ENCODE measurements at places on chromosomes 7 and 10.

- H3K27ac ChIP-seq = no peak overlapping the region
- no peaks in the 10 kb centered on the region for H3K27me3 ChIP-seq
- H3K4me3 ChIP-seq = no peak overlapping the region
- no peaks in the 10 kb centered on the region for H3K36me3 ChIP-seq
- DNase-seq = no peak
- H3K4me1 ChIP-seq = no peaks in the 10 kb centered on the region
Measured at GRCh38 chr10:110651044-110651958, 7.2 kb downstream of the RBM20 start.

DNA sequence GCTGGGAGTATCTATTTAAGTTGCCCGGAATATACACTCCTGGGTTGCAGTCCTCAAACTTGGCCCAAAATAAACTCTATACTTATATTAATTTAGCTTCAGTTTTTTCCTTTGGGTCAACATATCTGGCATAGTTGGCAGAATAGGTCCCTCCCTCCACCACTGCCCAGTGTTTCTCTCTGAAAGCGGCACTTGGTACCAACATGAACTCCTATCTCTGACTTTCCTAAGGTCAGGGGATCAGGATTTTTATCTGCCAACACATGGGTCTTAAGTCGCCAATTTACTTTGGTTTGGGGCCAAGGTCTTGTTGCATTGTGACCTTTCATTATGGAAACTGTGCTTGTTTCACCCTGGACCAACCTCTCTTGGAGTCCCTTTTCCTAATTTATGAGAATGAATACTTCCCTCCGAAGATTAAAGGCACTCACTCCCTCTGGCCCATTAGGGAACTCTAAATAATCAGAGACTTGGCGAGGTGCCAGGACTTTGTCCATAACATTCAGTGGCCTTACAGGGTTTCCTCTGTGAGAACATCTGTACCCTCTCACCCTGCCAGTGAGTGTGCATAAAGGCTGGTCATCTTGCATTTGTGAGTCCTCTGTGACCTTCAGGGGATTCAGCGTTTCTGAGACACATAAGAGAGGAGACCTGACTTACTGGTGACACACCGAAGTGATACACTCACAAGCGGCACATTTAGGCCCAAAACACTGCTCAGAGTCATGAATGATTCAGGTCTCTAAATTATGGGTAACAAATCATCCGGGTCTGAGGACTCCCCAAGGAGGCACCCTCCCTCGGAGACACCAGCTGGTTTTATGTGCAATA lies 19.7 kb upstream of the FKBP9 start:
- peaks cover 11% of the 10 kb centered on the region for H3K27me3 ChIP-seq
- no peak overlapping the region for H3K27ac ChIP-seq
- DNase-seq = no peak
- H3K4me3 ChIP-seq = no peak overlapping the region
- no peaks in the 10 kb centered on the region for H3K36me3 ChIP-seq

DNA sequence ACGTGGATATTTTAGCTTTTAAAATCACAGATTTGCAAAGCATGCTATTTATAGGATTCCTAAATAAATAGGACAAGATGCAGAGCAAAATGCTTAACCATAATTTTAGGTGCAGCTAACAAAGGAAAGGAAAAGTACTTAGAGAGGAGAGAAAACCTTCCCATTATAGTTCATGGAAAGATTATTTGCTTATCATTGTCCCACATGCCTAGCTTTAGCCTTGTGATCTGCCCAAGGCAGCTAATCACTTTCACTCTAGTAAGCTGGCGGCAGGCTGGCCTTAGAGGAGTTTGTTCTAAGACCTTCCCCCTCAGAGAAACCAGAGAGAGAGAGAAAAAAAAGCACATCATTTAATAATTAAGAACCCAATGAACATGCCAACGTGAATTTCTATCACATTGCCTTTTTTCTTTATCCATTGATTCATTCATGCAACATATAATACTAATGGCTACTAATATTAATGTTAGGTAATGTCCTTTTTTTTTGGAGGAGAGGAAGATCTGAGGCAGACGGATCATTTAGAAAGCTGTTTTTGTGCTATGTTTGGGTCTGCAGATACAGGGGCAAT lies 274.6 kb downstream of the ARL4A start:
- H3K4me1 ChIP-seq = no peaks in the 10 kb centered on the region
- H3K4me3 ChIP-seq = no peak overlapping the region
- H3K27me3 ChIP-seq = no peaks in the 10 kb centered on the region
- no peak for DNase-seq
- H3K36me3 ChIP-seq = no peaks in the 10 kb centered on the region

DNA sequence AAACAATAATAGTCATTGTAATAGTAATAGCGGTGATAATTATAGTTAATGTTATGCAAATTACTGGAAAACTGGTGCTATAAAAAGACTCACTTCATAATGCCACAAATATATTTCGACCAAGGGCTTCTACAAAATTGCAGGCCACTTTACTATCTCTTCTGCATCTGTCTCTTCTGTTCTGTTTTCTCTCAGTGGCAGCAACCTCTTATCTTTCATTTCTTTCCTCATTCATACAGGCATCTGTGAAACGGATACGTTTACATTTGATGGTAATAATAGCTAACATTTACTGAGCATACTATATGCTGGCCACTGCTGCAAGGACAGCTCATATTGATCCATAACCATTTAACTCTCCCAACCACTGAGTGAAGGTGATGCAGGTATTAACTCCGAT lies 537.4 kb upstream of the PFKP start:
- no peaks in the 10 kb centered on the region for H3K27me3 ChIP-seq
- H3K4me3 ChIP-seq = no peak overlapping the region
- no peaks in the 10 kb centered on the region for H3K4me1 ChIP-seq
- no peak overlapping the region for H3K27ac ChIP-seq
- H3K36me3 ChIP-seq = no peaks in the 10 kb centered on the region
- DNase-seq = no peak

DNA sequence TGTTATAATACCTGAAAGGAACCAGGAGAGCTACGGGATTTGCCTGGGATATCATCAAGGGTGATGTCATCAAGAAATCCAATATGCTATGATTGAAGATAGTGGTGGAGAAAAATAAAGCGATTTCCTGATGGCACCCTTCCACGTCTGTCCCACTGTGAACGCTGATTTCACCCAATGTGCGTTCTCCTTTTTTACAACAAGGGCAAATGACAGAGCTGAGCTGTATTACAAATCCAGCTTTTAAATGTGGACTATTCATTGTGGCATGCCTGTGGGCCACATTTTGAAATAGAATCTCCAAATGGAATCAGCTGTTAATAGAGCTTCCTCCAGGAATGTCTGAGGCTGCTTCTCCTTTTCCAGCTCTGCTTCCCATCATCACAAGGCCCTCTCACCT lies 23.3 kb downstream of the SLC13A4 start:
- H3K4me1 ChIP-seq = peaks cover 7% of the 10 kb centered on the region
- H3K27me3 ChIP-seq = no peaks in the 10 kb centered on the region
- H3K27ac ChIP-seq = no peak overlapping the region
- peaks cover 10% of the 10 kb centered on the region for H3K36me3 ChIP-seq
- H3K4me3 ChIP-seq = no peak overlapping the region
- DNase-seq = no peak

GRCh38 chr7:119925581-119926289 lies 347.2 kb upstream of the KCND2 start:
- H3K36me3 ChIP-seq = no peaks in the 10 kb centered on the region
- no peaks in the 10 kb centered on the region for H3K27me3 ChIP-seq
- no peak overlapping the region for H3K27ac ChIP-seq

Measured in trophoblast cell (in vitro differentiated cells and primary cell).